IPS-NIHi11 (cell line): ENCODE measurements at places on chromosomes 7 and 10.

- no peak for DNase-seq
Observed at GRCh38 chr7:158097106-158097452, 490.5 kb downstream of the PTPRN2 start.

DNA sequence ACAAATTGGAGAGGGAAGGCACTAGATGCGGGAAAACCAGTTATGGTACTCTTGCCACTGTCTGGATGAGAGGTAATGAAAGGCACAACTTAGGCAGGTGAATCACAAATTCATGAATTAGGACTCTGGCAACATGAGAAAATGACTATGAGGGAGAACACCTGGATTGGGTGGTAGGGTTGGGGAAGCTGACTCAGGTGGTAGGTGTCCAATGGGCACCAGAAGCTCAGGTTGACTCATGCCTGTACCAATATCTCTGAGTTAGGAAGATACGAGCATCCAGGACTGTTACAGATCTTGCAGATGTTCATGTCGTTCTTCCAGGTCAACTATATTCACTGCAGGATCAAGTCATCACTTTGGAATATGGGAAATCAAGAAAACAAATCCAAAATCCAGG is 56.7 kb downstream of the NPY start:
- DNase-seq, result no peak

DNA sequence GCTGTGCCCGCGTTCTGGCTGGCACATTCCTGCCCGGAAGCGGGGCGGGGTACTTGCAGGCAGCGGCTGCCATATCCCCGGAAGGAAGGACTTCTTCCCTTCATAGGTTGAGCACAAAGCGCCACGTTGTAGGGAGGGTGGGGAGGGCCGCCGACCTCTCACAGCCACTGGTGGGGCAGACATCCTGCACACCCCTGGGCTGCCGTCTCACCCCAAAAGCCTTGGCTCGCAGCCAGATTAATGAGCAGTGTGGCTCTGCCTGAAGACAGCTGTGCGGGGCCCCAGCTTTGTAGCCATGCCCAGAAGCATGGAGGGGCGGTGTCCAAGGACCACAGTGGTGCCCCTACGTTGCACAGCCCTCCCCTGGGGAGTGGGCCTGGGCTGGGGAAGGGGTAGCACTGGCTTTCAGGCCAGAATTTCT is 54.3 kb upstream of the DPYSL4 start:
- no peak for DNase-seq

DNA sequence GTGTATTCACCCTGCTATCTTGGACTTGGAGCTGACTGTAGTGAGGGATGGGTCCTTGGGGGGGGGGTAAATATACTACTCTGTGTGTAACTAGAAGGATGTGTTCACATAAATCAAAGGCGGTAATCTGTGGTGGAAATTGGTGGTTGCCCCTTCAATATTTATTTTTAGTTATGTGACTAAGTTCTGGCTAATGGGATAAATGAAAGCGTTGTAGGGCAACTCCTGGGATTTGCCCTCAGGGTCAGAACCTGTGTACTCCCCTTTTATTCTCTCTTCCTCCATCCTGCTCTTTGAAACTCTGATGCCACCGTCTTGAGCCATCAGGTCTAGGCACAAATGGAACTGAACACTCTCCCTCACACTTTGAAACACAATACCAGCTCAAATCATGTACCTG is 24.3 kb upstream of the ST7 start:
- no peak for DNase-seq
